ENCODE measurements at places on chromosomes 2 and 18.

DNA sequence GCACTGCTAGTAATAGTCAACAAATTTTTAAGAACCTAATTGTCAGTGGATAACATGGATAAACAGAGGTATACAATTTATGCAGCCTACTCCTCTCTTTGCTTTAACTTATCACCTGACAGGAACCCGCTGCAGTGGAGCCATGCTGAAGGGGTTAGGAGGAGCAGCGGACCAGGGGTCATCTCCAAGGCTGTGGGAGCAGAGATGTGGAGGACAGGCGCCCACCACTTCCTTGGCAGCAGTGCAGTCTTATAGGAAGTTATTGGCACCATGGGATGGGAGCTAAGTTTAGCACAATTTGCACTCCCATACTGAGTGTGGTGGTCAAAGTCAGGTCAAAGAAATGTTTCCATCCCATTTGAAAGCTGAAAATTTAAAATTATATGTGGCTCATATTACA, 35.6 kb downstream of the HDLBP start:
- DNase-seq: no peak

DNA sequence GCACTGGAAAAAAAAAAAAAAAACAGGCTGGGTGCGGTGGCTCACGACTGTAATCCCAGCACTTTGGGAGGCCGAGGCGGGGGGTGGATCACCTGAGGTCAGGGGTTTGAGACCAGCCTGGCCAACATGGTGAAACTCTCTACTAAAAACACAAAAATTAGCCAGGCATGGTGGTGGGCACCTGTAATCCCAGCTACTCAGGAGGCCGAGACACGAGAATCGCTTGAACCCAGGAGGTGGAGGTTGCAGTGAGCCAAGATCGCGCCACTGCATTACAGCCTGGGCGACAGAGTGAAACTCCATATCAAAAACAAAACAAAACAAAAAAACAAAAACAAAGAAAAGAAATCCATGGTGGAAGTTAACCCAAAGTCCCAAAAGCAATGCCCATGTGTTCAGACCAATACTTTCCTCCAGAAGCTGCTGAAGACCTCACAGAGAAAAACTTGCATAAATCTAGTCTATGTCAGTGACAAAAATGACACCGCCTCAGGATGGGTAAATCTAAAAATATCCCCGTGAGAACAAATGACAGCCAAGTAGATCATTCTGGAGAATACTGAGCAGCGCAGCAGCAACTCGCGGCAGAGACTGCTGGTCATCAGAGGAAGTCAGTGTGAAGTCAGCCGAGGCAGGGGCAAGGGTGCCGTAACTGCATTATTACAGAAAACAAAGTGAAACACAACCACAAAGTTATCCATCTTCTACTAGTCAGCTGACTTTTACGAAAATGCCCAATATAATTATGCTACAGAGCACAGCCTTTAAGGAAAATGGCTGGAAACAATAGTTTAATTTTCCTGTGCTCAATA, 41.0 kb downstream of the LPIN2 start:
- no peak for DNase-seq

DNA sequence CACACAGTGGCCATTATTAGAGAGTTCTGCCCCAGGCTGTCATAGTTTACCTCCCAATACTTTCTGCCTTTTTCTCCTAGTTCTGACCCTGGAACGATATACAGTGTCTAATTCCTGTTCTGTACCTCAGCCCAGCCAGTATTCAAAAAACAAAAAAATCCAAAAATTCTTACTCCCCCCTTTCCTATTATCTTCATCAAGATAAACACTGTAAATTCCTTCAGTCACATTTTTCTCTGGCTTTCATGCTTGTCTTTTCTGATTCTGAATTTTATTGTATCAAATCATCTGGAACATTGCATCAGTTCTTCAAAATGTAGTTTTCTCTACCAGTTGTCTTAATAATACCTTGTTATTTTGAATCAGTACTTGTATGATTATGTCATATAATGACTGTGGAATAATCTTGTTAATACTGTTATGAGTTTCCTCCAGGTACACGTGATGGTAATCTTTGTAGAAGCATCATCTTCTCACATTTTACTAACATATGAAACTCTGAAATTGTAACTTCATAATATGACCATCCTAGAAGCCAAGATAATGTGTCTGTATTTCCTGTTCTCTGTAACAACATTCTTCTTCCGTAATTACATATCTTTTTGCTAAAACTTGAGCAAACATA, 79.0 kb upstream of the NOSTRIN start:
- no peak for DNase-seq

GRCh38 chr2:58967736-58968135, 726.6 kb upstream of the FANCL start:
- DNase-seq: no peak

DNA sequence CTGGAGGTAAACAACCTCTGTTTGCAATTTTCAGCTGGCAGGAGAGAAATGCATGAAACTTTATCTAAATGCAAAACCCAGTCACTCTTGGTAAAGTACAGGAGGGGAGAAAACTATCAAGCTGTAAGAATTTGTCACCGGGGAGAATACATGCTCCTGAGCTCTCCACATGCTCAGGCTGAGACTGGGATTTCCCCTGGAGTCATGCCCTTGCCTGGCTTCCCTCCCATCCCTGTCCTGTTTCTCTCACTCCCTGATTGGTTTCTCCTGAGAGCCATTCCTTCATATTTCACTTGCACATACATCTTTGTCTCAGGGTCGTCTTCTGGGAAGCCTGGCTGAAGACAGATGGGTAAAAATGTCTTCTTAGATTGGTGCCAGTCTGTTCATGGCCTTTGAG, 52.9 kb upstream of the SPATS2L start:
- peak; percentile 39 for DNase-seq

All from iris pigment epithelial cell (primary cell).